ENCODE measurements at places on chromosomes 11 and 22.

- DNase-seq = no peak
These were observed 8.5 kb downstream of the YPEL4 start for GRCh38 chr11:57641011-57641807.

GRCh38 chr11:67351275-67352005 is 1.9 kb downstream of the POLD4 start:
- no peak for DNase-seq

- no peak for DNase-seq
These were observed 48.6 kb downstream of the ELFN2 start for GRCh38 chr22:37378642-37379058.

DNA sequence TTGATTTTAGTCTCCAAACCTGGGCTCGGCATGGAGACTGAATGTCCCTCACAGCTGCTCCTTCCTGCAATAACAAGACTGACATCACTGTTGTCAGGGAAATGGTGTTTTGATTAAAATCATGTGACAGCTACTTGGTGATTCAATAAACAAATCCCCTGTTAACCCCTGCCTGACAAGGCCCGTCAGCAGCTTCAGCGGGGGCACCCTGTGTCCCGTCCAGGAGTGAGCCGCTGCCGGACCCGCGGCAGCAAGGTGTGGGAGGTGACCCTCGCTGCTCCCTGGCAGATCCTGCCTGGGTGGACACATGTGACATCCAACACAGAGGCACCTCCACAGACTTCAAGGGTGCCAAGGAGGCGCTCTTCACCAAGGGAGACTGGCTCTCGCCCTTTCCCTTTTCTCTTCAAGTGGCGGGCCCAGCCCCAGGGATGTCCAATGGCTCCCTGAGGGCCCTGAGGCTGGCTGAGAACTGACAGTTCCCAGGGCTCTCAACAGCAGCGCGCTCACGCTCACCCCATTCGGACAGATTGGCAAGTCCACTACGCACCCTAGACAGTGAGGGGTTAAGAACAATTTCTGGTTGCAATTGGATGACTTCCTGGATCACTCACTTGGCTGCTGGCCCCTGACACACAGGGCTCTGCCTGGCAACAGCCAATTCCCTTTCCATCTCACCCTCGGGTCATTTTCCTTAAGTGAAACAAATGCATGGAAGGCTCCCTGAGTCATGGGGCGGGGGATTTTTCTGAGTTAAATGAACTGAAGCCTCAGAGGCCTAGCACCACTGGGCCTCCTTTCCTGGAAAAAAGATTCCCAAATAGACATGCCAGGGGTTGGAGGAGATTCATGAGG is 30.7 kb downstream of the PPP2R1B start:
- DNase-seq = peak; percentile 96

GRCh38 chr11:43010042-43010441 is 301.8 kb upstream of the API5 start:
- no peak for DNase-seq

DNA sequence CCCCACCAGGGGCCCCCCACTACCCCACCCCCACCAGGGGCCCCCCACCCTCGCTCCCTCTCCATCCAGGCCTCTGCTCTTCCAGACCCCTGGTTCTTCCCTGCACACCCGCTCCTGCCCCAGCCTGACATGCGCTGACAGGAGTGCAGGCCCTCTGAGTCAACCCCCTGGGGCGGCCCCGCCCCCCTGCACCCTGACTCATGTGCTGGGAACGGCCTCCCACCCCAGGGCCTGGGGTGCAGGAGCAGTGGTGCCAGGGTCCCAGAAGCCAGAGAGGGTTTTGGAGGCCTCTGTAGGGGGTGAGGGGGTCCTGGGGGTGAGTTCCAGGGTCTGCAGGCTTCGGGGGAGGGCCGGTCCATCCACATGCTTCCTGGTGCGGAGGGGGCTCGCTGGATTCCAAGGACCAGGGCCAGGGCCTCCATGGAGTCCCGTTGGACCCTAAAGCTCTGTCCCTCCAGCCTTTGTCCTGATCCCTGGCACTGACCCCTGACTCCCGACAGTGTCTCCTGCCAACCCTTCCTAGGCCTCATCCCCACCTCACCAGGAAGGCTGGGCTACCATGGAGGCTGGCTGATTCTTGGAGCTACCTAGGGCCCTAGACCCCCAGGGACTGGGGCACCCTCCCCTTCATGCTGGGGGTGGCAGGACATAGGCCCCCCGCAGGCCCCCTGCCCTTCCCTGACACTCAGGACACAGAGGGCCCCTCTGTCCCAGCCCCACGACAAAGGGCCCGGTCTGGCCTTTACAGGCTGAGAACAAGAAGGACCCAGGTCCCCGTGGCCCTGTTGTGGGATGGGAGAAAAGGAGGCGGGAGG is 583 bp upstream of the PKP3 start:
- no peak for DNase-seq

DNA sequence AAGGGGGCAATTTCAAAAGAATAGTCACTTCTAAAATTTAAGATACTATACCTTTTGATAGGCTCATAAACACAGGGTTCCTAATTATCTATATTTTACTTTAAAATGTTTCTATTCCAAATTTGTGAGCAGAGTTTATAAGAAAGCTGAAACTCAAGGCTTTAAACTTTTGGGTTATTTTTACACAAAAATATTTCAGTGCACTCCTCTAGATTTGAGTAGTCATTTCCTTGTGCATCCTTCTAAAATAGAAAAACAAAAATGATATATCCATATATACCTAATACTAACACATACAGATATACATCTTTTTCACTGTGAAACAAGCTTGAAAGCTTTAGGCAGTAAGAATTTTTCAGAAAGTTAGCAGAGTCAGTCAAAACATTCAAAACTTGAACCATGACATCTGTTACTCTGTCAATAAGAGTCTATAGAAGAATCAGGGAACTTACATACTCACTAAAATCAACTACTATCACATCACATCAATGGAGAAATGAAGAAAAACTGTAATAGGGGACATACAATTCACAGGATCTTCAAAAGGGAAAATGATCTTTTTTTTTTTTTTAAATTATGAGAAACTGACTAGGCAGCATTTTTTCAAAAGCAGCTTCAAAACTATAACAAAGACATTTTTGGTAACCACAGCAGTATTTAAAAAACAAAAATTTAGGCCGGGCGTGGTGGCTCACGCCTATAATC is 5.1 kb downstream of the PHF21A start:
- DNase-seq = no peak

- DNase-seq = no peak
These were observed 6.4 kb downstream of the ANO5 start for GRCh38 chr11:22199243-22199642.

GRCh38 chr11:111633756-111634362 is 31.6 kb downstream of the SIK2 start:
- no peak for DNase-seq

GRCh38 chr22:21949569-21949918 is 3.1 kb downstream of the PPM1F start:
- DNase-seq = no peak

DNA sequence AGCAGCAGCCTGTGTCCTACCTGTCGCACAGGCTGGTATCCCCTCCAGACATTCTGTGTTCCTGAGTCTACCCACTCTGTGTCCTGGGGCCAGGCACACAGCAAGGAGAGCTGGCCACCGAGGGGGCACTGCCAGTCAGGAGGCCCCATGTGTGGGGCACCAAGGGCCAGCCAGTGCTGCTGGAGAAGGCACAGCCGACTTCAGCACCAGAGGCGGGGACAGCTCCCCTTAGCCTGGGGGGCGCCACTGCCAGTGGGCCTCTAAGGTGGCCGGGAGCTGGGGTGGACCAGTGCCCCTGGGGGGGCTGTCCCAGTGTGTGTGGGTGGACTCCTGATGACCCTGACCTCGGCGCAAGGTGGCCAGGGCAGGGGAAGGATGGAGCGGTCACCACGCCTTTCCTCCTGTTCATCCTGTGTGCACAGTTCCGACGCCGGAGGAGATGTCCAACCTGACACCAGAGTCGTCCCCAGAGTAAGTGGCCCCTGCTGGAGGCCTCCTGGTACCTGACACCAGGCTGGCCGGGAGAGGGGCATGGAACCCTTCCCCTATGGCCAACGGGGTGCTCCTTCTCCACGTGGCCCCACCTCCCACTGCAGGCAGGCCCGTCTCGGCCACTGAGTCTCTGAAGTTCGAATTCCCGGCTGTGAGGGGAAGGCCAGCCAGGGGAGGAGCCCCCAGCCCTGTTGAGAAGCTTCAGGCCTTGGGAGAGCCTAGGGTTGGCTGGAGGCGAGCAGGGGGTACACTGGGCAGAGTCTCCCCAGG is 35.4 kb downstream of the MOB2 start:
- no peak for DNase-seq

DNA sequence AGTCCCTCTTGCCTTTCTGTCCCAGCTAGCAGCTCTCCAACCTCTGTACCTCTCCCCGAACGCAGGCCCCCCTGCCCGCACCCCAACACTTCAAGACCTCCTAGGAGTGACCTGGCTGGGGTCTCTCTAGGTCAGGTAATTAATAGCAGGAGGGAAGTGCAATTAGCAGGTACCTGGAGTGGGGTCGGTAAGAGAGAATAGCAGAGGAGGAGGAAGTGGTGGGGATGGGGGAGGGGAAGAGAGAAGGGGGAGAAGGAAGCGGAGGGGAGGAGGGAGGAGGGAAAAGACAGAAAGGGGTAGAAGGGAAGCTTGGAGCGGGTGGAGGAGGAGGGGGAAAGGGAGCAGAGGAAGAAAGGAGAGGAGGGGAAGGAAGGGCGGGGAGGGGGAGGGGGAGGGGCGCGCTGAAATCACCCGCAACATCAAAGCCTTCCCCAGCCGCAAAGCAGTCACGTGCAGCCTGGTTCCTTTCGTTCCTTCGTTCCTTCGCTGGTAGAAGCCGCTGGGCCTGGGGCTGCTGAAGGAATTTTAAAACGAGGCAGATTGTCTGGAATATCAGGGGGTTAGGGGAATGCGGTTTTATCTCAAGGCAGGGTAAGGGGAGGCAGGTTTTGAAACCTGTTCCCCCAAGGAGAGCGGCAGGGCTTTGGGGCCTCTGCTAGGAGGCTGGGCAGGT is 29.3 kb upstream of the TCF20 start:
- no peak for DNase-seq
